Fibroblast of pulmonary artery (primary cell): ENCODE measurements at places on chromosomes 4 and X.

GRCh38 chr4:56723201-56723605 lies 42.1 kb upstream of the HOPX start:
- no peak for DNase-seq

GRCh38 chr4:76987685-76988084 lies 38.1 kb downstream of the SEPTIN11 start:
- no peak for DNase-seq

DNA sequence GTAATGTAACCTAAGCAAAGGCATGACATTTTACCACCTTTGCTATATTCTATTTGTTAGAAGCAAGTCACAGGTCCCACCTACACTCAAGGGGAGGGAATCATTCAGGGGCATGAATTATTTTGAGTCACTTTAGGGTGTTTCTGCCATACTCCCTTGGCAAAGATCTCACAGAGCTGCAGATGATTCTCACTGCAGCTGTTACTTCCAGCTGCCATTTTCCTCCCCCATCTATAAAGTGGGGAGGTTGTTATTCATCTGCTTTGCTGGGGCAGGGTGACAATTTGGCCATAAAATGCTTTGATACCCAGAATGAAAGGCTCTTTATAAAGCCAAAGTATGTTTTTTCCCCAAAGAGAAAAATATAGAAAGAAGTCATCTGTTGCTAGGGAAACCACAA lies 136.5 kb upstream of the SMIM31 start:
- no peak for DNase-seq

- peak; percentile 50 for DNase-seq
Observed at GRCh38 chr4:20395160-20395773, 143.6 kb downstream of the SLIT2 start.

- DNase-seq, result no peak
Observed at GRCh38 chr4:157702831-157703230, 470.0 kb downstream of the GASK1B start.

- DNase-seq, result peak; percentile 67
Observed at GRCh38 chr4:78684325-78685079, 91.6 kb upstream of the BMP2K start.

DNA sequence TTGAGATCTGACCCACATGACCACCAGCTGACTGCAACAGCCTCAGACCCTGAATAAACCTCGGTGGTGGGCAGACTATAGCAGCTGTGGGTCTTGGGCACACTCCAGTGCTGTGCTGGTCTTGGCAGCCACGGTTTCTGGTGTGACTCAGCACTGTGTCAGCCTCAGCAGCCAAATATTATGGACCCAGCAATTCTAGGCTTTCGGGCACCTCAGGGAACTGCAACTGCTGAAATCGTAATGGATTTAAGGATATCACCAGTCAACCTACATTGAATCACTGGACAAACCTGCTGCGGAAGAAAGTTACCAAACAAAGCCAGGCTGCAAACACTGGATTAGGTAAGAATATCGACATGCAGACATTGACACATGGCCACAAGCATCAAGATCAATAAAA lies 10.5 kb upstream of the UBE2NL start:
- DNase-seq, result peak; percentile 30

DNA sequence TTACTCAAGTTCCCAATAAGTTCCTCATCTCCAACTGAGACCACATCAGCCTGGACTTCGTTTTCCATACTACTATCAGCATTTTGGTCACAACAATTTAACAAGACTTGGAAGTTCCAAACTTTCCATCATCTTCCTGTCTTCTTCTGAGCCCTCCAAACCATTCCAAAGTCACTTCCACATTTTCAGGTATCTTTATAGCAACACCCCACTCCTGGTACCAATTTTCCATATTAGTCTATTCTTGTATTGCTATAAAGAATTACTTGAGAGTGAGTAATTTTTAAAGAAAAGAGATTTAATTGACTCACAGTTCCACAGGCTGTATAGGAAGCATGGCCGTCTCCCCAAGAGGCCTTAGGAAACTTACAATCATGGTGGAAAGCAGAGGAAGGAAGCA lies 138.6 kb upstream of the GPRIN3 start:
- DNase-seq, result no peak

DNA sequence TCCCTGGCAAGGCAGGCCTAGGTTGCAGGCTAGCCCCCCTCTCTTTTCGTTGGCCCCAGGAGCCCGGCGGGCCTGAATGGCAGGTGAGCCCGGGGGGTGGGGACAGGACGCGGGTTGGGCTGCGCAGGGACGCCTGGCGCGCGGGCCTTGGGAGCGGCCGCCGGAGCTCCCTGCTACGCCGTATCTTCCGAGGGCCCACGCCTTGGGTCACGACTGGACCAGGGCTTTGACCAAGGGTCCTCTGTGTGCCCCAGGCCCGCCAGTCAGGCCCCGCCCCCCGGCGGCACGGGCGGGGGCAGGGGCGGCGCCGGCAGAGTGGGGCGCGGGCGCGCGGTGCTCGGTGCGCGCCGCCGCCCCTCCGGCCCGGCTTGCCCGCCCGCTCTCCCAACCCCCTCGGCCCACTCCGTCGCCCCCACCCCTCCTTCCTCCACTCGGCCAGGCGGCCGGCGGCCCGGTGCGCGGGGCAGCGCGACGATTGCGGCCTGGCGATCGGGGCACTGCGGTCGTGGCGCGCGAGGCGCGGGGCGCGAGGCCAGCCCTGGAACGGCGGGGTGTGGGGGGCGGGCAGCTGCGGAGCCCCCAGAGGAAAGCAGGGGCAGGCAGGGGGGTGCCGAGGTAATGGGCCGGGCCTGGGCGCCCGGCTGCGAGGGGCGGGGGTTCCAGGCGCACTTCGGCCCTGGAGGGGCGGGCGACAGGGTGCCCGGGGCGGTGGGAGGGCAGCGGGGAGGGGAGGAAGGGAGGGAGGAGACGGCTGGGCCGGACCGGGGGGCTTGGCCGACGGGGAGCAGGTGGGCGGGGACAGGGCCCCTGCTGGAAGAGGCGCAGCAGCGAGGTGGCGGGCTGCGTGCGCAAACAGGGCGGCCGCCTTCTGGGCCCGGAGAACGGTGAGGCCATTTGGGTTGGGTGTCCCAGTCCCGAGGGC lies at the start of gene PRRG3:
Gene PRRG3 (plus strand): TSS at position 798 of the 922 bp plus-strand sequence. CDS start 3,357 bp downstream, outside the sequence.
- DNase-seq, result no peak

GRCh38 chr4:38779790-38780189 lies 3.0 kb downstream of the TLR10 start:
- no peak for DNase-seq

DNA sequence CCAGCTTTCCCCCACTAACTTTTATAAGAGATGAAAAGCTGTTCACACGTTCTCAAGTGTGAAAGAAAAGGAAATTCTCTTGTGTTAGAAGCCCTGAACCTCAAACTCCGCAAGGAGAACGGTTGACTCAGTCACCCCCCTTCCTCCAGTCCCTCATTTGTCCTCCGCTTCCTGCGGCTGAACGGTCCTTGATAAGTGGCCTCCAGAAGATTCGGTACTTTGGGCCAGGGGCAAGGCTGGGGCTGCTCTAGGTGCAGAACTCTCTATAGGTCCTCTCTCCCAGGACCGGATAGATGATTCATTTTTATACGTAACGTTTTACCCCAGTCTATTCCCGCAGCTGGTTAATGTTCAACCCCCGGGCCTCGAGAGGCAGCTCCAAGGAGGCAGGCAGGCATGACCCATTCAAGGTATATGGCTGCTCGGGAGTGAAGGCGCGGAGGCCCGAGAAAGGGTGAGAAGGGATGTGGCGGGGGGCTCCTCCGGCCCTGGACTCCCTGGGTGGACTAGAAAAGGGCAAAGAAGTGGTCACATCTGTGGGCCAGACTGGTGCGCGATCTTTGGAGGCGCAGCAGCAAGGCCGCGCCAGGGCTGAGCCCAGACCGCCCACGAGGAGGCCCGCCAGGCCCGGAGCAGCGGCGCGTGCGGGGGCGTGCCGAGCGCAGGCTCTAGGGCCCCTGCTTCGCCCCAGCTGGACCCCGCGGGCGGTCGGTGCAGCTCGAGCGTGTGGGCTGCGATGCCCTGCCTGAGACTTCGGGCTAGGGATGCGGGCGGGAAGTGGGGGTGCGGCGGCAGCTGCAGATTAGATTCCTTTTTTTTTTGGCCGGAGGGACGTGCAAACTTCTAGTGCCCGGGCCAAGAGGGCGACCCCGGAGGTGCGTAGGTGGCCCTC lies 11.7 kb downstream of the PITX2 start:
- DNase-seq, result no peak

GRCh38 chr4:105061731-105062130 lies 84.9 kb upstream of the TET2 start:
- no peak for DNase-seq

GRCh38 chr4:113844369-113844768 lies 82.8 kb upstream of the CAMK2D start:
- DNase-seq, result no peak

DNA sequence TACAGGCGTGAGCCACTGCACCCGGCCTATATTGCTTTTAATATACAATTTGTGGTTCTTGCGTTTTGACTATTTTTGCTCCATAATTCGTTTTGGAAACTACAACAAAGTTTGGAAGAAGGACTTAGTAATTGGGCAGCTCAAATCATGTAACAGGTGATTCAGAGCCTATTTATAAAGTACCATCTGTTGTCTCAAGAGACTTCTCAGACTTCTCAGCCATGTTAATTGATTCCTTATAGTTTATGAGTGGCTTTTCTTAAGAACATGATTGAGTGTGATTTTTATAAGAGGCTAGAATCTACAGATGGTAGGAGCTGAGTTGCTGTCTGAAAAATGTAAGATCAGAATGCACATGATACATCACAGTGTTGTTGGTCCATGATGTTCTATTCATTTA lies 240.2 kb downstream of the ADGRL3 start:
- no peak for DNase-seq

DNA sequence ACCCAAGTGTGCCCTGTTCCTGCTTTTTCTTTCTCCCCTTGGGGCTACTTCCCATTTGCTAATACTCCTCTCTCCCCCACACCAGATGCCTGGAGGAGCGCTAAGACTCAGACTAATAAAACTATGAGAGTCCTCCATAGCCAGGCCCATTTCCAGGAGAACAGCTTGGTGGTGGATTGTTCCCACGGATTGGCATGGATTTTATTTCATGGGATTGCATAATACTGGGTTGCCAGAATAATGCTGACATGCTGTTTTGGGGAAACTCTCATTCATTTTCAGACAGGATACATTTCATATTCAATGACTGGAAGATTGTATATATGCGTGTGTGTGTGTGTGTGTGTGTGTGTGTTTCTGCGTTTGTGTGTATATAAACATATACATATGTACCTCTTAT lies 447.5 kb upstream of the PITX2 start:
- no peak for DNase-seq

GRCh38 chr4:41363384-41363981 lies 106.8 kb downstream of the UCHL1 start:
- peak; percentile 40 for DNase-seq

GRCh38 chr4:124641715-124642381 lies 70.7 kb downstream of the ANKRD50 start:
- peak; percentile 82 for DNase-seq

DNA sequence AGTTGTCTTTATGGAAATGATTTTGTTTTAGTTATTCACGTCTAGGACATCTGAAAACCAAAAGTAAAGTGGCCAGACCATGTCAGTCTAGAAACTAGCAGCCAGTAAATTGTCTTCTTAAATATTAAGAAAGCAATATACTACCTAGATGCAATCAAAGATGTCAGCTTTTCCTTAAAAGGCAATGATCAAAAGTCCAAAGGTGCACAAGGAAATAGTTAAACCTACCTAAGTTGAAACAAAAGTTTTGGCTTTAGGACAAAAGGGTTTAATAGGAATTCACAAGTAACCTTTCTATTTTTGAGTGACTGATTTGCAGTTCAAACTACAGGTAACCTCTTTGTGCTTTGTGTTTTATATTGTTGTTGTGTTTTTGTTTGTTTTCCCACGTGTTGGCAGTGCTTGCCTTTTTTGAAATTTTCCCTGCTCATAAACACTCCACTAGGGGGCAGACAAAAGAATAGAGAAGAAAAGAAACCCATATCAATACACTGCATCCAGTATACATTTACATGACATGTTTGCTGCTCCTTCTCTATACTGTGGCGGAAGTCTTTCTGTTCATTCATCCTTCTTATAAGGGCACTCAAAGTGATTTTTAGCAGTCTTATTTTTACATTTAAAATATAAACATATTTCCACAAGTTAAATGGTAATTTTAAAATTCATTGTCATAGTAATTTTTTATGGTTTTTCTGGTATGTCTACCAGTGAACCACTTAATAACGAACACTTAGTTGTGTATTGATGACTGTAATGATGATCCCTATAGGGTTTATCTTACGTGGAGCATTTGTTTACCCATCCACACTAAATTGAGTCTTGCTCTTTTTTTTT lies 62.7 kb downstream of the GAB1 start:
- DNase-seq, result peak; percentile 48

GRCh38 chrX:134388161-134389109 lies 71.5 kb upstream of the HPRT1 start:
- DNase-seq, result no peak

- peak; percentile 17 for DNase-seq
Observed at GRCh38 chrX:24426340-24426913, 38.7 kb upstream of the PDK3 start.

DNA sequence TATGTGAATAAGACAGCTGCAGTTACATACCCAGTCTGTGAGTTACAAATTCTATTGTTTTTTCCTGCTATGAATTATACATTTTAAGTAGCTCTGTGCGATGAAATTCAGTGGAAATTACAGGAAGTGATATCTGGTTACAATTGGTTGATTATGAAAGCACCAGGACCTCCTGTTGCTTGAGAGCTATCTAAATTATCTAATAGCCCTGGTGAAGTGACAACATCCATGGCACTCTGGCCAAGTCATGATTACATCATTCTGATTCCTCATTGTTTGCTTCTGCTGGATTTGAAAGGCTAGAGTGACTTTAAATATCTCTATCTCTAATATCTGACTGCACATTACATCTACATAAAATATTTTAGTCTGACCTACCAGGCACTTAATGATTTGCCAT lies 515.0 kb downstream of the CFAP47 start:
- peak; percentile 9 for DNase-seq

- no peak for DNase-seq
Observed at GRCh38 chrX:1455948-1456280, 3.2 kb upstream of the ASMTL start.

DNA sequence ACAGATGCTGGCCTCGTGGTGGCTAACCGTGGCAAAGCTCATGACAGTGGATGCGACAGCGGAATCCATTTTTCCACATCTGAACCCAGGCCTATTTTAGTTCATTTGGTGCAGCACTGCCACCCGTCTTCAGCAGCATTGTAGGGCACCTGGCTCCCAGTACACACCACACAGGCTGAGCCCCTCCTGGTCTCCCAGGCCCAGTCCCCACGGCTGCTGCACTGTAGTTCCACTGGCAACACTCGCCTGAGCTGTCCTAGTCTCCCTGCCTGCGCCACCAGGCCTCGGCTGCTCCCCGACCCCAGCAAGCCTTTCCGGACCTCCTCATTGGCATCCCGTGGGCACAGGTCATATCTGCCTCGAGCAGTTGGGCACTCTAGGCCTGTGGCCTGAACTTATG lies 76.2 kb downstream of the MTMR1 start:
- DNase-seq, result no peak

DNA sequence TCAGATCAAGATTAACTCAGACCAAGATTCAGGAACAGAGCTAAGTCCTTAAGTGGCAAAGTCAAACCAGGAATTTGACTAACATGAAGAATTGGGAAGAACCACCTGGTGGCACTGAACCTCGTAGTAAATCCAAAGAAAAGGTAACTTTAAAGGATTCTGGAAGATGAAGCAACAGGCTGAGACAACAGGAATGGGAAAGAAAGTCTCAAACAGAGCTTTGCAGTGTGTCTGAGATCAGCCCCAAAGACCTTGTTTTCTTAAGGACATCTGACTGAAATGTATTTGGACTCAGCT lies 126.1 kb downstream of the ASB9 start:
- no peak for DNase-seq

GRCh38 chr4:85457752-85458467 lies 17.0 kb upstream of the ARHGAP24 start:
- DNase-seq, result no peak

- no peak for DNase-seq
Observed at GRCh38 chrX:131365766-131366165, 76.7 kb upstream of the IGSF1 start.
